Anterior cingulate cortex (tissue), 58 donors: ENCODE measurements at places on chromosomes 12 and 14.

GRCh38 chr12:96329545-96329944, 70.7 kb downstream of the CDK17 start:
- DNase-seq: no peak

GRCh38 chr12:43308776-43309175, 243.2 kb downstream of the ADAMTS20 start:
- no peak for DNase-seq

GRCh38 chr14:28468191-28469151, 298.1 kb upstream of the FOXG1 start:
- no peak for DNase-seq

- no peak for DNase-seq
Observed at GRCh38 chr12:94674051-94674451, 23.7 kb upstream of the TMCC3 start.

- no peak for DNase-seq
Observed at GRCh38 chr14:52268279-52269061, 972 bp downstream of the PTGDR start.
